ENCODE measurements at places on chromosomes 1 and 21.

DNA sequence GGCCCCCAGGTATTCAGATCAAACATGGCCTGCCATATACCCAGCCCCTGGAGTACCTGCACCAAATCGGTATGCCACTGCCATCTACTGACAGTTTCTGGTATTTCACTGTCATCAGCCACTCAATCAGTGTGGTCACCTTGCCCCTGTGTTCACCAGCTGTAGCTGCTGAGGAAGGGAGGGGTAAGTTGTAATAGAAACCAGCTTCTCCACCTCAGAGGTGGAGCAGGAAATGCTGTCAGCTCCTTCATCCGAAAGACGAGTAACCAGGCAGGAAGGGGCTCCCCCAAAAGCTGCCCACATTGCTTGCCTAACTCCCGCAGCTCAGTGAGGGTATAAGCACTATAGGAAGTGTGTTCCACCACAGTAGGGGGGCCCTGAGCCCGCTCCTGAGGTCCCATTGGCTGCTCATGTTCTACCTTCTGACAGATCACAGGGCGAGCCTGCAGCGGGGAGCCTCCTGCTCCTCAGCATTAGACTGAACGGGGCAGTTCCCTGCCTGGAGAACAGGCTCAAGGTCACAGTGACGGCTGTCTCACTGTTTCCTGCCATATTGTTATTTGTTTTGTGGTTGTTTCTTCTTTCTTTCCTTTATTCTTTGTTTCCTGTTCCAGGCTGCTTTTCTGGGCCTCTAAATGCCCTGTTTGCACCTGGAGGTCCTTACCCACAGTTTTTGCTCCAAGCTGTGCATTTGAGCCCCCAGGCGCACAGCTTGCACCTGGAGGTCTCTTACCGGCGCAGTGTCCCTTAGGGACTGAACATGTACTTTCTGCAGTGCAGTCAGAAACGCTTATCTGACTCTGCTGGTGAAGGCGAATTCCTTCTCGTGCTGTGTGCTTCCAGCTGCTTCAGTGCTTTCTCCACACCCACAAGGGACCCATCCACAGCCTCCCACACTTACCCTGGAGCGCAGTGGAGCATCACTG is 1638.3 kb downstream of the MRPL39 start:
- H3K27me3 ChIP-seq, result peaks cover 7% of the 10 kb centered on the region
- peaks cover 33% of the 10 kb centered on the region for H3K4me1 ChIP-seq
- DNase-seq, result peak; percentile 96
- H3K36me3 ChIP-seq, result peaks cover 8% of the 10 kb centered on the region
- peak overlapping the region; percentile 66 for H3K4me3 ChIP-seq
- peak overlapping the region; percentile 95 for H3K27ac ChIP-seq

DNA sequence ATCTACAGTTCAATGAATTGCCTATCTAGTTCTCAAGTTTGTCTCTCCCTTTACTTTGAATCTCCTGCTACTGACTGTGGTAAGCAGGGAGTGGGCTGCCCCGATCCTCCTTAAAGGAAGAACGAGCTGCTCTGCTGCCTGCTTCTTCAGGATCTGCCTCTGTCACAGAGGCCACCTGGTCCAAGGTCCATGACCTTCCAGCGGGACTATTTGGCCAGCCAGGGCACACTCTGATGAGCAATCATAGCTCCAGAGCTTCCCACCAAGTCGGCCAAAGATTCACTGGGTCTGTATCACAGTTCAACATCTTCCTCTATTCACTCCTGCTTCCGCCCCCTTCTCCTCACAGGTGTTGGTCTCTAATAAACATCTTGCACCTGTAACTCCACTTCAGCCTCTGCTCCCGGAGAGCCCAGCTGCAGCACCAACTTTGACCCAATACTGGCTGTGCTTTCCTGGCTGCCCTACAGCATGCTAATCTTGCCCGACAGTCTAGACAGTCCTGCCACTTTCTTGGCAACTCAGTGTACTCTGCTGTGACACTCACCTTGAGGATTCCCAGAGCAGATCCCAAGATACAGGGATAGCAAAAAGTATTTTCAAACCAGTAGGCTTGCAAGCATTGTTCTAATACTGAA is 16.9 kb upstream of the MAP10 start:
- no peak overlapping the region for H3K27ac ChIP-seq
- DNase-seq, result no peak
- no peaks in the 10 kb centered on the region for H3K36me3 ChIP-seq
- H3K4me3 ChIP-seq, result no peak overlapping the region
- peaks cover 4% of the 10 kb centered on the region for H3K27me3 ChIP-seq

- H3K27ac ChIP-seq, result no peak overlapping the region
- no peak for DNase-seq
- no peak overlapping the region for H3K4me3 ChIP-seq
- peaks cover 20% of the 10 kb centered on the region for H3K4me1 ChIP-seq
- H3K36me3 ChIP-seq, result no peaks in the 10 kb centered on the region
- peaks cover 7% of the 10 kb centered on the region for H3K27me3 ChIP-seq
Observed at GRCh38 chr1:119330466-119331189, 38.0 kb upstream of the HAO2 start.

GRCh38 chr1:7695497-7696117 is 75.5 kb upstream of the VAMP3 start:
- H3K4me1 ChIP-seq, result peaks cover 10% of the 10 kb centered on the region
- H3K27me3 ChIP-seq, result peaks cover 8% of the 10 kb centered on the region
- no peak overlapping the region for H3K4me3 ChIP-seq
- no peaks in the 10 kb centered on the region for H3K36me3 ChIP-seq
- H3K27ac ChIP-seq, result no peak overlapping the region

GRCh38 chr1:19435181-19435580 is 50.2 kb downstream of the CAPZB start:
- H3K36me3 ChIP-seq, result peaks cover 43% of the 10 kb centered on the region
- no peak overlapping the region for H3K4me3 ChIP-seq
- no peak for DNase-seq
- peak overlapping the region; percentile 18 for H3K27ac ChIP-seq
- H3K27me3 ChIP-seq, result no peaks in the 10 kb centered on the region

- H3K4me3 ChIP-seq, result peak overlapping the region; percentile 66
- H3K36me3 ChIP-seq, result peaks cover 69% of the 10 kb centered on the region
- peak; percentile 60 for DNase-seq
- no peaks in the 10 kb centered on the region for H3K27me3 ChIP-seq
- peaks cover 28% of the 10 kb centered on the region for H3K4me1 ChIP-seq
- peak overlapping the region; percentile 83 for H3K27ac ChIP-seq
Observed at GRCh38 chr1:93219443-93219842, 38.9 kb downstream of the CCDC18 start.

- H3K4me3 ChIP-seq, result no peak overlapping the region
- no peaks in the 10 kb centered on the region for H3K4me1 ChIP-seq
- DNase-seq, result no peak
- H3K27ac ChIP-seq, result no peak overlapping the region
- H3K27me3 ChIP-seq, result no peaks in the 10 kb centered on the region
Observed at GRCh38 chr1:31860581-31860980, 44.8 kb upstream of the SPOCD1 start.

DNA sequence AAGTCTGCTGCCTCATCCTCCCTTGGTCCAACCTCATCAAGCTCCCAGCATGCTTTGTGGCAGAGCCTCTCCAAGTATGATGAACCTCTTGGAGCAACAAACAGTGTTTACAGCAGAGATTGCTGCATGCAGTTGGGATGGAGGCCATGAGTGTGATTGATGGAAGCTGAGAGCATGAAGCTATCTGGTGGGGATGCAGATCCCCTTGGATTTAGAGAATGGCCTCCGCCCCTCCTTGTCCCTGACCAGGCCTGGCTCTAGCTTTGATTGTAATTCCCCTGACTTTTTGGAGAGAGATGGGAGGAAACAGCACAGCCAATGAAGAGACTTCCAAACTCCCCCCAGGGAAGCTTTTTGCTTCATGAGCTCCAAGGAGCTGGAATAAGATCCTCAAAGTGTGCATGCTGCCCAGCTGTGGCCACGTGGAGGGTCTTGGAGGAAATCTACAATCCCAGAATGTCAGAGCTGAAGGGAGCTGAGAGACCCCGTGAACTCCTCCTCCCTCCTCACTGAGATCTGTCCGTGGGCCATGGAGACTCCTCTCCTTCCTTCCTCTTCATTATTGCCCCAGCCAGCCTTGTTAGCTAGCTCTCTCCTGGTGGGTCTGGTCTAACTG is 165.3 kb upstream of the USP24 start:
- no peaks in the 10 kb centered on the region for H3K36me3 ChIP-seq
- no peaks in the 10 kb centered on the region for H3K4me1 ChIP-seq
- no peak overlapping the region for H3K4me3 ChIP-seq
- DNase-seq, result no peak

- H3K27ac ChIP-seq, result no peak overlapping the region
- H3K27me3 ChIP-seq, result peaks cover 44% of the 10 kb centered on the region
- peak overlapping the region; percentile 20 for H3K4me3 ChIP-seq
- no peaks in the 10 kb centered on the region for H3K36me3 ChIP-seq
Observed at GRCh38 chr1:9425859-9426258, 113.4 kb upstream of the SLC25A33 start.

DNA sequence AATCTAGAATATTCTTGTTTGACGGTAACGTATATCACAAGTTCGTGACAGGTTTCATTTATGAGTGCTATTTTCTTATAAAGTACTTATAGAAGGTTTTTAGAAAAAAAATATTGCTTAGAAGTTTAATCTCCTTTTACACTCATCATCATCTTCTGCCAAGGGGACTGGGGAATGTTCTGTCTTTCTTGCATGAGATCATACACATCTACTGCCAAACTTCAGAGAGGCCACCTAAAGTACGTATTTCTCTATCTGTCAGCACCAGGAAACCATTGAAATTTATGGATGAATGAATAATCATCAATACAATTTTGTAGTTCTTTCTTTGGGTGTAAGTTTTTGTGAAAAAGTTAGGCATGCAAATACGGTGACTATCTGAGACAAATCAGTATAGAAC is 245.8 kb downstream of the SPATA17 start:
- DNase-seq, result no peak
- H3K4me1 ChIP-seq, result no peaks in the 10 kb centered on the region
- H3K27me3 ChIP-seq, result no peaks in the 10 kb centered on the region
- H3K27ac ChIP-seq, result no peak overlapping the region
- no peaks in the 10 kb centered on the region for H3K36me3 ChIP-seq

- no peak overlapping the region for H3K4me3 ChIP-seq
- DNase-seq, result peak; percentile 30
- H3K36me3 ChIP-seq, result peaks cover 11% of the 10 kb centered on the region
- H3K27me3 ChIP-seq, result no peaks in the 10 kb centered on the region
- H3K27ac ChIP-seq, result no peak overlapping the region
Observed at GRCh38 chr1:235734335-235734734, 84.8 kb upstream of the GNG4 start.

GRCh38 chr1:201714542-201715329 is 114.2 kb upstream of the IPO9 start:
- H3K4me1 ChIP-seq, result no peaks in the 10 kb centered on the region
- H3K36me3 ChIP-seq, result no peaks in the 10 kb centered on the region
- H3K27ac ChIP-seq, result no peak overlapping the region
- no peak for DNase-seq

GRCh38 chr21:17539743-17540341 is 27.0 kb downstream of the CXADR start:
- H3K27me3 ChIP-seq, result no peaks in the 10 kb centered on the region
- no peak overlapping the region for H3K27ac ChIP-seq
- no peak overlapping the region for H3K4me3 ChIP-seq
- H3K36me3 ChIP-seq, result no peaks in the 10 kb centered on the region
- no peaks in the 10 kb centered on the region for H3K4me1 ChIP-seq

DNA sequence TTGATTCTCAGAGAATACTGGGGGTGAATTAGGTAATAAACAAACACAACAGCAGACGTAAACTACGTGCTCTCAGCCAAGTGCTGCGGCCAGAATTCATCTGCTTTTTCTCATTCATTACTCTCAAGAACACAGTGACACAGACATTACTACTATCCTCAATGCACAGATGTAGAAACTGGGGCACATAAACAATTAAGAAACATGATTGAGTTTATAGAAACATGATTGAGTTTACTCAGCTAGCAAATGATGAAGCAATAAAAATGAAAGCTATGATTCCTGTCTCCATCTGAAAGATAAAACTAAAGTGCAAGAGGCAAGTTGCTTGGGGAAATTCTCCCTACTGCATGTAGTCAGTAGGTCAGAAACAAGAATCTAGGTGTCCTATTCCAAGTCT is 140.5 kb downstream of the IFI44 start:
- no peak overlapping the region for H3K4me3 ChIP-seq
- no peaks in the 10 kb centered on the region for H3K27me3 ChIP-seq
- H3K27ac ChIP-seq, result no peak overlapping the region
- DNase-seq, result no peak
- H3K36me3 ChIP-seq, result no peaks in the 10 kb centered on the region

All from activated CD8-positive, alpha-beta T cell treated with anti-CD3 and anti-CD28 coated beads, Interleukin-2, amount 10 ng/mL, durations not matched to agents 7 days and 5 days (primary cell).